ENCODE measurements at places on chromosomes 11 and 22.

GRCh38 chr22:19708321-19709011, 5.8 kb upstream of the SEPTIN5 start:
- DNase-seq, result no peak

GRCh38 chr11:74465291-74465708, 2.0 kb downstream of the KCNE3 start:
- DNase-seq, result no peak

- DNase-seq, result peak; percentile 34
Observed at GRCh38 chr22:46068593-46069491, 81.5 kb upstream of the PPARA start.

GRCh38 chr11:66880496-66881450, 23.9 kb downstream of the LRFN4 start:
- peak; percentile 37 for DNase-seq

GRCh38 chr11:128582496-128583366, 4.6 kb downstream of the ETS1 start:
- DNase-seq, result no peak

DNA sequence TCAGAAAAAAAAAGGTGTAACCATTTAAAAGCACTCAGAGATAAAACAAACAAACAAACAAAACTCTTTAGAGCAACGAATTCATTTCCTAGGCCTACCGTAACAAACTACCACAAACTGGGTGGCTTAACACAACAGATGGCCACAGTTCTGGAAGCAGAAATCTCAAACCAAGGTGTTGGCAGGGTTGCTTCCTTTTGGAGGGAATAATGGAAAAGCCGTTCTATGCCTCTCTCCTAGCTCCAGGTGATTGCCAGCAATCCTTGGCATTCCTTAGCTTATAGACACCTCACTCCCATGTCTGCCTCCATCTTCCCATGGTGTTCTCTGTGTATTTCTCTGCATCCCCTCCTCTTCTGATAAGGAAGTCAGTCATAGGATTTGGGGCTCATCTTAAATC, 200.4 kb downstream of the RAB38 start:
- no peak for DNase-seq

DNA sequence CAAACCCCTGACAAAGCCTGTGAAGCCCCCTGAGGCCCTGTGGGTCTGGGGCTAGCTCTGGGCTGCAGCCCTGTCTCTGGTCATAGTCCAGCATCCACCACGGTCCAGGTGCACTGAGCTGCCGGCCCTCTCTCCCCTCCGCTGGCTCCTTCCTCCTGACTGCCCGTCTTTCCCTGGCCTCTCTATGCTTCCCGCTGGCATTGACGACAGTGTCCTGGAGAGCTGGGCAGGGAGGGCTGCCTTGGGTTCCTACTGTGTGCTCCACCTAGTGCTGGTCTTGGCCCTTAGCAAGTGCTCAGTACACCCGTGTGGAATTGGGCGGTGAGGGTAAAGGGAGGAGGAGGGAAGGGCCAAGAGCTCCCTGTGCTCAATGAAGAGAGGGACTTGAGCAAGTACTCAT, 868 bp upstream of the MYEOV start:
- no peak for DNase-seq

- DNase-seq, result no peak
Observed at GRCh38 chr11:102111011-102111786, 952 bp downstream of the YAP1 start.

DNA sequence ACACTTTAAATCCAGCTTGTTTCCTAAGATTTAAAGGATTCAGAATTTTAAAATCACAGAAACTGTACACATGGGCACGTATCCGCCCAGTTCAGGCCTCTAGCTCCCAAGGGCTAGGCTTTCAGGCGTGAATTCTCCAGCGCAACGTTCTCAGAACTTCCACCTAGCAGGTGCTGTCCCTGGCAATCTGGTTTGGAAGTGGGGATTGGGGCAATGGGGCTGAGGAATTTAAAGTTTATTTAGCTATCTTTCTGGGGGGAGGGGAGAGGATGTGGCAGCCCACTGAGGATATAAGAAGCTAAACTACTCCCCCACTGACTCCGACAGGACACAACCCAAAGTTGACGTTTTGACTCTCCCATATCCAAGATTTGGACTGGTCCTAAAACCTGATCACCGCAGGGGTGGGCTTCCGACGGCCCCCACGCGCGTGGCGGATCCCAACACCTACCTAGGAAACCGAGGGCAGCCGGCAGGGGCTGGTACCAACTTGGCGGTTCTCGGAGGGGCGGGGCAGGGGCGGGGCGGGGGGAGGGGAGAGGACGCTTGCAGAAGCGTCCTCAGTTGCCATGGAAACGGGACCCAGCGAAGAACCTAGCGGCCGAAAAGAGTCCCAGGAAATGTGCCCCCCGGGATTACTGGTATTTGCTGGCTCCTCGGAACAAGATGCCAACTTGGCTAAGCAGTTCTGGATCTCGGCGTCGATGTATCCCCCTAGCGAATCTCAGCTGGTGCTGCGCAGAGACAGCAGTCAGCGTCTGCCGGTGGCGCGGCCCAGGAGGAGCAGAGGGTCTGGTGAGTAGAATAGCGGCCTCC, at the start of gene HOATZ:
Gene HOATZ, plus strand, starts transcription at position 563 of the 816 bp plus-strand sequence. Its CDS starts 7 bp downstream, at position 570.
- DNase-seq, result no peak

DNA sequence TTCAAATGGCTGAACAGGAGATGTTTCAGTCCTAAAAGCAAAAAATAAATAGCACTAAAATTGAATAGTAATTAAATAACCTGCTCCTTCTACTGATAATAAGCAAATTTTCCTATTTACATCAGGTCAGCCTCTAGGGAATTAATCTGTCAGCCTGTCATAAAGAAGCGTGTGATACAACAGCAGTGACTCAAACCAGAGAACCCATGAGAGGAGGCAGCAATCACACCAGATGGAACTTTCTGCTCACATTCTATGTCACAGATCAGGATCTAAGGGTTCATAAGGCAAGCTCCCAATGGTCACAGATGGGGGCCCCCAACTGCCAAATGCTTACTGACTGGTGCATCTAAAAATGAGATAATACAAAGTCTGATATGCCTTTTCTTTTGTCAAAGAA, 41.1 kb downstream of the RBFOX2 start:
- no peak for DNase-seq

DNA sequence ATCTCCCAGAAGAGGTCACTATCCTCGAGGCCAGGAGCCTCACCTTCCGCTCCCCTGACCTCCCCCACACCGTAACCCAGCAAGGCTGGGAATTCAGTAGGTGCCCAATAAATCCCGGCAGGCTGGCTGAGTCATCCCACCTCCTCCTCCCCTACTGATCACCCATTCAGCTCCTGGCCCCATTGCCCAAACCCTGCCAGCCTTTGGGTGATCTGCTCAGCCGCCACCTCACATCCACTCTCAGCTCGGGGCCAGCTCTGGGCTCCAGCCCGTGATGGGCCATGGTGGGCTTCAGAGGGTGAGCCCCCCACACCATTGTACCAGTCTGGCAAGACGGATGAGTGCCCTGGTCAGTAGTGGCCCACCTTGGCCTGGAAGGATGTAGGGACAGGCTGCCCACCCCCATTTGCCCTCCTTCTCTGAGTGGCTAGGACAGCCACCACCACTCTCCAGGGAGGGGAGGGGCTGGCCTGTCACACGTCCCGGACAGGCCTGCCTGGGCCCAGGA, 8.2 kb downstream of the TRPM5 start:
- no peak for DNase-seq

DNA sequence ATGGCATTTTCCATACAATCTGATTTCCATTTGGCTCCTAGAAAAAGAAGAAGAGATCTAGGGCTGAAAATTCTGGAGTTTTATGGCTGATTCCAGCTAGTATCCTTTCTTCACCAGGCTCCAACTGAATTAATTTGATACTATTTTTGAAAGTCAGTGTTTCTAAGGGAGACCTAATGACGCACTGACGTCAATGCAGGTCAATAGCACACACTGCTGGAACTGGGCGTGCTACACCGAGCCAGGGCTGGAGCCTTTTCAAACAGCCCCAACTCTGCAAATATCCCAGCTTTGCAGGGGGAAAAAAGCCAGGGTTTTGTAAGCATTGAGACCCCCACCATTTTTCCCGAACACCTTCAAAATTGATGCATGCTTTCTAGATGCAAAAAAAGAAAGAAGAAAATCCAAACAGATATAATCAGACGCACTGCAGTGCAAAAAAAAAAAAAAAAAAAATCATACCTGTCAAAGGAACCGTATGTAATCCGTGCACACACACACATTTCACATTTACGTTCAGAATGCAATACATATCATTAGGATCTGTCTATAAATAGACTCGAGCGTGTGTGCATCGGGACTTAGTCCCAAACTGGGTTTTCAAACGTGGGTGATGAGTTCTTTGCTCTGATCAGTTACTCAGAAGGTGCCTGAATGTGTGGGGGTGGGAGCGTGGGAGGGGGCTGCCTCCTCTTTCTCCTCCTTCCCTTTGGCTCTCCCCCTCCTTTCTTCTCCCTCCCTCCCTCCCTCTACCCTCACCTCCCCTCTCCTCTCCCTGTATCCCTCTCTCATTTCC, 124.5 kb upstream of the HSD17B12 start:
- DNase-seq, result peak; percentile 32

GRCh38 chr22:35894464-35894878, 134.2 kb downstream of the RBFOX2 start:
- no peak for DNase-seq

GRCh38 chr11:2139123-2139521, at the start of gene IGF2:
TSS of gene IGF2 (minus strand) at chr11:2139389. CDS start at chr11:2135523, 3,866 bp downstream.
- no peak for DNase-seq

DNA sequence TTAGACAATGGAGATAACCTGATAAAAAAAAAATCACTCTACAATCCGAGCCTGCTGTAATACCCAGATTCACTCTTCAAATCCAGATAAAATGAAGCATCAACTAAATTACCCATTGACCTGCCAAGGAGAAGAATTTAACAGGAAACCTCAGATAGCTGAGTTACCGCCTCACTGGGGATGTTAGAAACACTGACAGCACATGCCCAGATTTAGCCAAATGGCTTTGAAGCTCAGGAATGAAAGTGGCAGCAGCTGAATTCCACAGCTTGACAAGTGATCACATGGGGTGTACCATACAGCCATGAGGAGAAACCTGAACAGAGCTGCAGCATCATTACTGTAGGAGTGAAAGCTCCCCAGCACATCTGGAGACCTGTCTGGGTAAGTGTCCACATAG, 807.6 kb downstream of the DLG2 start:
- no peak for DNase-seq

DNA sequence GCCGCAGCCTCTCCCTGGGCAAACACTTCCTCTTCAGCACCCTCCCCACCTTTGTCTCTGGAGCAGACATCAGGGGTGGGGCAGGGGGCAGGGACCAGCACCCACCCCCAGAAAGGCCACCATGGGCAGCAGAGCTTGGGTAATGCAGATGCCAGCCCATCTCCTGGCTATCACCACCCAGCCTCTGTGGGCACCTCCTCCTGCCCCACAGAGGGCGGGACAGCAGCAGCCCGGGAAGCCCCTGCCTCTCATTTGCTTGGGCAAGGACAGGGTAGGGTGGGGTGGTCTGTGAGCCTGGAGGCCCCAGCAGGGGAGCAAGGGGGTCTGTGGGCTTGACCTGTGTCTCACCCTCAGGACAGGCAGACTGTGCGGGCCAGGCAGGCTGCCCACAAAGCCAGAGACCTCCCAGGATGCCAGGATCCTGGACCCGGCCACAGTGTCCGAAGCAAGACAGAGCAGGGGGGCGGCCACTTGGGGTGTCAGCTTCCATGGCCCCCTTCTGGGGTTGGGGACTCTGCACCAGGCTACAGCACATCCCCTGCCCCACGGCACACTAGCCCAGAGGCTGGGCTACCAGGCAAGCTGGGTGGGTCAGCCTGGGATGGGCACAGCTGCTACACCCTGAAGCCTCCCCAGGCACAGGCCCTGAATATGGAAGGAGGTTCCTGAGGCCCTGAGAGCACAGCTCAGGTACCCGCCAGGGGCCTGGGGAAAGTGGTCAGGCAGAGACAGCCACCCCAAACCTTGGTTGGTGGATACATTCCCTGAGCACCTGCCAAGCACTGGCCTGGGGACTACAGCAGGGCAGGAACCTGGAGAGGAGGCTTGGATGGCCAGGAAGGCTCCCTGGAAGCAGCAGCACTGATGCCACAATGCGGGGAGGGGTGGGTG, 4.5 kb downstream of the RNH1 start:
- no peak for DNase-seq

All from caudate nucleus (tissue), 63 donors.